ENCODE measurements at places on chromosomes 12 and 14.

- H3K27ac ChIP-seq = no peak overlapping the region
- H3K4me1 ChIP-seq = no peaks in the 10 kb centered on the region
- no peak overlapping the region for H3K4me3 ChIP-seq
- H3K27me3 ChIP-seq = peaks cover 19% of the 10 kb centered on the region
- no peak for DNase-seq
Measured at GRCh38 chr12:5047729-5048128, 4.0 kb downstream of the KCNA5 start.

- peaks cover 16% of the 10 kb centered on the region for H3K36me3 ChIP-seq
- peaks cover 19% of the 10 kb centered on the region for H3K27me3 ChIP-seq
Measured at GRCh38 chr14:64987438-64987767, 708 bp downstream of the FNTB start.

DNA sequence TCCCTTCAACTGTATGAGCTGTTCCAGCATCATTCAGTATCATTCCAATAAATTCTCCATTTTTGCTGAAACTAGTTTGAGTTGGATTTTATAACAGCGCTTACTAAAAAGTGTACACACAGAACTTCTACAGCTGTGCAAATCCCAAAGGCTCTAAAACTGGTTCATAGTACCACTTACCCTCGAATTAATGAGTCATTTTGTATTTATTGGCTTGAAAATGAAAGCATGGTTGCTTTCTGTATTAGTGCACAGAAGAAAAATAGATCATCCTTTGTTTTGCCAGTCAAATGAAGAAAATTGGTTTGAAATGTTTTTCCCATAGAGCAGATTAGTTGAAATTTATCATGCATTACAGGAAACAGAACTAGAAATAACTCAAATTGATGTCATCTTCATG, 268.3 kb upstream of the CPNE8 start:
- H3K36me3 ChIP-seq = no peaks in the 10 kb centered on the region
- no peak overlapping the region for H3K27ac ChIP-seq
- DNase-seq = no peak
- H3K4me1 ChIP-seq = no peaks in the 10 kb centered on the region

GRCh38 chr12:87760943-87761342, 268.3 kb downstream of the C12orf50 start:
- no peak overlapping the region for H3K27ac ChIP-seq
- H3K4me1 ChIP-seq = no peaks in the 10 kb centered on the region
- H3K27me3 ChIP-seq = no peaks in the 10 kb centered on the region
- H3K36me3 ChIP-seq = no peaks in the 10 kb centered on the region
- DNase-seq = no peak

DNA sequence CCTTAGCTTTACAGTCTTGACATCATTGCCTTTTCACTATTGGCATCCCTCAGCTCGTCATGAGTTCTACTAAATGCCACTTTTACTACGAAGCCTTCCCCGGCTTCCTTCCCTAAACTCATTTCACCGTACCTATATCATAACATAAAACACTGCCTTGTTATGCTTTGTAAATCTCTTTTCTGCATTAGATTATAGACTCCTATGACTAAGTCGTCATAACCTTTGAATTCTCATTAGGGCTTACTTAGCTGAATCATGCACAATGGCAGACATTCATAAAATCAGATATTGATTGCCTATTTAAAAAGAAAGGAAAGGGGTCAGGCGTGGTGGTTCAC, 21.0 kb downstream of the BTG1 start:
- H3K27ac ChIP-seq = peak overlapping the region; percentile 6
- no peaks in the 10 kb centered on the region for H3K27me3 ChIP-seq
- no peak for DNase-seq
- H3K36me3 ChIP-seq = peaks cover 34% of the 10 kb centered on the region
- no peak overlapping the region for H3K4me3 ChIP-seq

- peaks cover 7% of the 10 kb centered on the region for H3K36me3 ChIP-seq
- no peak overlapping the region for H3K4me3 ChIP-seq
- peaks cover 3% of the 10 kb centered on the region for H3K27me3 ChIP-seq
- H3K27ac ChIP-seq = no peak overlapping the region
Measured at GRCh38 chr14:99029916-99030305, 242.1 kb downstream of the BCL11B start.

DNA sequence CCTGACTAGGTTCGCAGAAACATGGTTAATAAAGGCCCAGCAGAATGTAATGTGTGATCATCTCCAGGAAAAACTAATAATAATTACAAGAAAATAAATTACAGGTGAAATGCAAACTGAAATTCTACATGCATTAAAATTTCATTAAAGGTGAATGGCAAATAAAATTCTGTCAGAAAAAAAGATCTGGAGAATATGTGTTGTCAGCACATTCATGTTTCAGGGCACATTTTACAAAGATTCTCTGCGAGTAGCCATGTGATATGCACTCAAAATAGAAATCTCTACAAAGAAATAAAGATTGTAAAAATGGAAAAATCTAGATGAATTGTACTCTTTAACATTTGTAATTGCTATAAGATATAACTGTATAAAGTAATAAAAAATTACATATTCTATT, 765.2 kb downstream of the TMEM121 start:
- no peak overlapping the region for H3K4me3 ChIP-seq
- H3K27me3 ChIP-seq = peaks cover 40% of the 10 kb centered on the region
- no peaks in the 10 kb centered on the region for H3K4me1 ChIP-seq
- H3K36me3 ChIP-seq = no peaks in the 10 kb centered on the region
- H3K27ac ChIP-seq = no peak overlapping the region
- no peak for DNase-seq

DNA sequence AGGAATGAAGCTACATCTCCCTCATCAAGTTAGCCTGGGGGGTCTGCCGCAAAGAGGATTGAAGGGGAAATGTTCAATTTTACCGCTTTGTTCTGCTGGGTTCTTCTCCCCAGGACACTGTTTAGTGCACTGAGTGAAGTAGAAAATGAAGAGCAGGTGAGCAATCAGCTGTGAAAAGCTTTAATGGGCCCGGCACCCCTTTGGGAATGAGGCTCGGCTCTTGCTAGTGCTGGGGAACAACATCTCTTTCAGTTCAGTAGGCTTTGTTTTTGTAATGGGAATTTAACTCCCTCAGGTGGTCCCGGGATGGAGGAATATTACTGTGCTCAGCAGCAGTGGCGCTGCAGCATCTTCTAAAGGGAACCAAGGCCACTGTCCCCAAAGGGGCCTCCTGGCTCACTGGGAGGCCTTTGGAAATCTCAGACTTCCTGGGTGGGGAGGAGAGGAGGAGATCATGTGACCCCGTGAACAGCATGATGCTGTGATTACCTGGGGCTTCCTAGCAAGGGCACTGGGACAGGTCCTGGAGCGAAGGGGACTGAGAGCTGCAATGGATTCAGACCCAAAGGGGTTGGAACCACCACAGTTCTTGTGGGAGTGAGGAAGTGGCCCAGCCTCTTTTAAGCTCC, 85.2 kb upstream of the MAX start:
- peaks cover 30% of the 10 kb centered on the region for H3K4me1 ChIP-seq
- no peaks in the 10 kb centered on the region for H3K27me3 ChIP-seq
- H3K36me3 ChIP-seq = no peaks in the 10 kb centered on the region
- no peak for DNase-seq

Data from activated T-helper 1 cell treated with anti-CD3 and anti-CD28 coated beads, Interleukin-12 subunit alpha, Interleukin-12 subunit beta, Interleukin-2, Interleukin-4 antibody, amounts not matched to agents 30 ng/mL and 10 ng/mL and 1 ng/mL, durations not matched to agents 14 hours and 24 hours and 36 hours (primary cell).